Renal pelvis (tissue), 12 donors: ENCODE measurements at places on chromosomes 16 and 17.

GRCh38 chr16:30663820-30664219, 5.6 kb downstream of the FBRS start:
- DNase-seq: no peak

DNA sequence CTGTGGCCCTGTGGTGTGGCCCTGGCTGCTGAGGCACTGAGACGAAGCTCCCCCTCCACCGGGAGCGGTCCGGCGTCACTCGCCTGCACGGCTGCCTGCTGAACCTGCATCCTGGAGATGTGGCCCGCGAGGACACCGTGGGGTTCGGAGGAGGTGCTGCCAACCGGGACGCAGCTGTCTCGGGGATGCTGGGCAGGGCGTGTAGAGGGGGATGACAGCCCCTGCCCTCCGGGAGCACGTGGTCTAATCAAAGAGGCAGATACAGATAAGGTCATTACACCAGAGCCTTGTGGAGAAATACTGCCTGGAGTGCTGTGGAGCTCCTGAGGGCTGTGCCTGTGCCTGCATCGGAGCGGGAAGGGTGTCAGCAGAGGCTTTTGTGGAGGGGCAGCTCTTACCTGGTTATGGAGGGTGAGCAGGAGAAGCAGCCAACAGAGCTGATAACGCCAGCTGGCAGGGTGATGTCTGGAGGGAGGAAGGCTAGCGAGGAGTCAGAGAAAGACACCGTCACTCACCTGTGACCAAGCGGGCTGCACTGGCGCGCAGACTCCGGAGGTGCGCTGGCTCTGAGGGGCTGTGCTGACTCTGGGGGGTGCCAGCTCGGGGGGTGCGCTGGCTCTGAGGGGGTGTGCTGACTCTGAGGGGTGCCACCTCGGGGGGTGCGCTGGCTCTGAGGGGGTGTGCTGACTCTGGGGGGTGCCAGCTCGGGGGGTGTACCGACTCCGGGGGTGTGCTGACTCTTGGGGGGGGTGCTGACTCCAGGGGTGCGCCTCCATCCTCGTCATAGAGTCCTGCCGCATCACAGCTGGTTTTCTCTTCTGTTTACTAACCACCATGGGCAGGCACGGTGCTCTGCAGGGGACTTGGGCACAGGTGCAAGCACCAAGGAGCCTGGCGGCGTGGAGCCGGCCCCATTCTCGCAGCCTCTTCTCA, 104.7 kb upstream of the CHMP6 start:
- DNase-seq: no peak

- no peak for DNase-seq
Observed at GRCh38 chr17:60524463-60525327, 1.3 kb downstream of the APPBP2 start.

DNA sequence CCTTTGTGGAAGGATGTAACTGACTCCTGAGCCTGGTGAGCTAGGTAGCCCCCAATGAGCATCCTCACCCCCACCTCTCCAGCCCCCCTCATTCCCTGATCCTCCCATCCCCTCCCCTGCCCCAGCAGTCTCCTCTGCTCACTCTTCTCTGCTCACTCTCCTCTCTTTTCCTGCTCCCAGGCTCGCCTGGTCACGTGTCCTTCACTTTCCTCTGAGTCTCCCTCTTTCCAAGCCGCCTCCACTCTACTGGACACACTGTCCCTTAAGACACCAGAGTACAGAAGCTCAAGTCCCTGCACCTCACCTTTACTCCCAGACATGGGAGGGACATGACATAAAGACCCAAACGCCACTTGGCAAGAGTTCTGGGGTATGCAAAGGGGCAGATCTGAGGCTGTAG, 76.3 kb upstream of the RBL2 start:
- DNase-seq: no peak

- no peak for DNase-seq
Observed at GRCh38 chr16:89536886-89537548, 23.5 kb upstream of the RPL13 start.

DNA sequence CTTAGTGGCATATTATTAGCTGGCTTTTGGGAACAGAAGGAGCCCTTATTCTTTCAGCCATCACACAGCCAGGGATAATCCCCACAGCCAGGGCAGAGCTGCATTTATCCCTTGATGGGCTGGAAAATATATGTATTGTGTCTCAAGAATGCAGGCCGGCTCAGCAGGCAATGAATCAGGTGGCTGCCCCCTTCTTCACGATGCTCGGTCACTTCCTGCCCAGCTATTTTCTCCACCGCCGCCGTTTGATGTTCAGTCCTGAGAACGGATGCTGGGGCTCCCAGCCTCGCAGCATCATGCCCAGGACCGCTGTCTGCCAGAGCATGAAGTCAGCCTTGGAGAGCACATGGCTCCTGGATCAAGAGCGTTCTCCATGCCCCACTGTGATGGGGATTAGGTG, 4.3 kb upstream of the MYH3 start:
- no peak for DNase-seq

DNA sequence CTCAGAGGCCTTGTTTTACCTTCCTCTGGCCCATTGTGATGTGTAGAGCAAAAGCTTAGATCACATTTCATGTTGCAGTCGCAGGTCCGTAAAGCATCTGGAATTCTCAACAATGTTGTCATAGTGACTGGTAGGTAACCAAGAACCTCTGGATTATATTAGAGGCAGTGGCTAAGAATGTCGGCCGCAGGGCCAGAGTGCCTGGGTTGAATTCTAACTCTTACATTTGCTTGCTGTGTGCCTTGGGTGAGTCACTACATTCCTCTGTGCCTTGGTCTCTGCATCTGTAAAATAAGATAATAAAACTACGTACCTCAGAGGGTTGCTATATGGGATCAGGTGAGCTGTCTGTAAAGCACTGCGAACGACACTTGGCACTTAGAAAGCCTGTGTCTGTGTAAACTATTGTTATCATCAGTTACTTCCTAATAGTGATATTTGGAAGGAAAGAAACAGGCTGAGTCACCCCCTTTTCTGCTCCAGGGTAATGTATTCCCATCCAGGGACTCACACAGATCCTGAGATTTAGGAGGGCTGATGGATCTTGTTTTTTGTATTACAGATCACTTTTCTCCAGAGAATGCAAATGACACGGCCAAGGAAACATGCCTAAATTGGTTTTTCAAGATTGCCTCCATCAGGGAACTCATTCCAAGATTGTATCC, 52.2 kb downstream of the VPS35L start:
- no peak for DNase-seq

DNA sequence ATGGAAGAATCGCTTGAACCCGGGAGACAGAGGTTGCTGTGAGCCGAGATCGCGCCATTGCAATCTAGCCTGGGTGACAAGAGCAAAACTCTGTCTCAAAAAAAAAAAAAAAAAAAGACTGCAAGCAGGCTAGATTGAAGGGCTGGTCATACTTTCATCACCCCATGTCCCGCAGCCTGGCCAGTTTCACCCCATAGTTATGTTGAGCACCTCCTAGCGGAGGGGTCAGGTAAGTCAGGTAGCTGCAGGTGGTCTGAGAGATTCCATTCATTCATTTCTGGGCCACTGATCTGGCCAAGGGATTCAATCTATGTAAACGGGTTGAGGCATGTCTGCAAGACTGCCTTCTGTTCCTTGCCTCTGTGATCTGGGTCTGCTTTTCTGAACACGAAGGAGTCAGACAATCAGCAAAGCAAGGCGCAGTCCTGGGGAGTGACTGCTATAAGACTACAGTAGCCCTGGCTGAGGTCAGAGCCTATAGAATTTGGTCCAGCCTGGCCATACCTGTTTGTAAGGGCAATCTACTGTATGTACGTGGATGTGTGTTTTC, 23.6 kb upstream of the BPTF start:
- no peak for DNase-seq

GRCh38 chr17:27565874-27566670, 64.9 kb upstream of the LGALS9 start:
- DNase-seq: no peak

GRCh38 chr16:87598431-87598830, 3.9 kb upstream of the JPH3 start:
- DNase-seq: no peak

DNA sequence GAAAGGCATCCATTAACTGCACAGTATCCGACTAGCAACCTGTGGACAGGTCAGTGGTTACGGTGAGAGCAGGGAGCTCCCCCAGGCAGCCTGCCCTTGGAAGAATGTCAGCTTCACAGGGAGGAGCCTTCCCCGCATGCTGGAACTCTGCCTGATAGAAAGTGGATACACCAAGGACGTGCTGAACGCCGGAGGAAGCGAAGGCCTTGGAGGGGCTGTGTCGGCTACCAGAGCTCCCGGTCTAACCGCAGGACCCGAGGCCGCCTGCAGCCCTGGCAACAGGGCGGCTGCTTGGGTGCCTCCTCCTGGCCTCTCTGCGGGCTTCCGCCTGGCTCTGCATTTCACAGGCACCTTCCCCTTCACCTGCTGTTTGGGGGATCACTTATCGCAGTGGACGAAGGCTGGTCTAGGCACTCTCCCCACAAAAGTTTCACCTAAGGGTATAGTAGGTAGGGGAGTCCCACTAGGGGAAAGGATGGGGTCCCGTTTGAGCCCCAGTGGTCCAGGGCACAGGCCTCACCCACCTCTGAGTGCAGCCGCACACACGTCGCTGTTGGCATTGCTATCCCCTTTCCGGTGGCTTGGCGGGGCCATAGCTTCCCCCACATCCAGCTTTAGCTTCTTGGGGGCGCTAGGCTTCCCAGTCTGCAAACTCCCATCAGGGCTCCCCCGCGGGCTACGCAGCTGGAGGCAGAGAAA, 29.8 kb downstream of the PELP1 start:
- no peak for DNase-seq

GRCh38 chr17:42287305-42287976, 857 bp upstream of the STAT5A start:
- DNase-seq: no peak

- no peak for DNase-seq
Observed at GRCh38 chr16:2048116-2048543, 345 bp downstream of the TSC2 start.

DNA sequence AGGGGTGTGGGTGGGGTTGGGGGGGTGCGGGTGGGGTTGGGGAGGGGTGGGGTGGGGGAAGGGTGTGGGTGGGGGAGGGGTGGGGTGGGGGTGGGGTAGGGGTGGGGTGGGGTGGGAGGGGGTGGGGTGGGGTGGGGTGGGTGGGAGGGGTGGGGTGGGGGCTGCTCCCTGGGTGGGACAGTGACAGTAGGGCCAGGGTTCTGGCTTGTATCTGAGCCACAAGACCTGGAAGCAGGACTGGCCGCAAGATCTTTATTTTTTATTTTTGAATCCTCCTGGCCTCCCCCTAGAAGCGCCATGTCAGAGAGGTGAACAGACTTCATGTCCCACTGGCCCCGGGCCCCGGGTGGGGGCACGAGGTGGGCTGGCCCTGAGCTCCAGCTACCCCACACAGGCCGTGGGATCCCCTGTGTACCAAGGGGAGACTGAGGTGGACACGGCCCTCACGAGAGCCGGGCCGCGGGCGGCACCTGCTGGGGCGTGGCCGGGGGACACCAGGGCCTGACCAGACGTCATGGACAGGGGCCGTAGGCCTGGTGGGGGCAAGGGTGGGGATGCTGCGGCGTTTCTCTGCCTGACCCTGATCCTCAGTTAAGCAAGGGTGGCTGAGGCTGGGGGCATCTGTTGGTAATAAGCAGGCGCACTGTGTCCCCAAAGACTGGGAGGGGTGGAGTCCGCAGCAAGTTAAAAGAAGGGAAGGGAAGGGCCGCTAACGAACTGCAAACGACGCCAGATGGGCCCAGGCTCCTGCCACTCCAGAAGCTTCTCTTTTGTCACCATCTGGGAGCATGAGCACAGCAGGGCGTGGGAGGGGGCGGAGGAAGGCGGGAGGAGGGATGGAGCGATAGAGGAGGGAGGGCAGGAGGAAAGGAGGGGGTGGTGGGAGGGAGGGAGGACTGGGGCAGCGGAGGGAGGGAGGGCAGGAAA, 22.3 kb upstream of the PABPN1L start:
- no peak for DNase-seq

DNA sequence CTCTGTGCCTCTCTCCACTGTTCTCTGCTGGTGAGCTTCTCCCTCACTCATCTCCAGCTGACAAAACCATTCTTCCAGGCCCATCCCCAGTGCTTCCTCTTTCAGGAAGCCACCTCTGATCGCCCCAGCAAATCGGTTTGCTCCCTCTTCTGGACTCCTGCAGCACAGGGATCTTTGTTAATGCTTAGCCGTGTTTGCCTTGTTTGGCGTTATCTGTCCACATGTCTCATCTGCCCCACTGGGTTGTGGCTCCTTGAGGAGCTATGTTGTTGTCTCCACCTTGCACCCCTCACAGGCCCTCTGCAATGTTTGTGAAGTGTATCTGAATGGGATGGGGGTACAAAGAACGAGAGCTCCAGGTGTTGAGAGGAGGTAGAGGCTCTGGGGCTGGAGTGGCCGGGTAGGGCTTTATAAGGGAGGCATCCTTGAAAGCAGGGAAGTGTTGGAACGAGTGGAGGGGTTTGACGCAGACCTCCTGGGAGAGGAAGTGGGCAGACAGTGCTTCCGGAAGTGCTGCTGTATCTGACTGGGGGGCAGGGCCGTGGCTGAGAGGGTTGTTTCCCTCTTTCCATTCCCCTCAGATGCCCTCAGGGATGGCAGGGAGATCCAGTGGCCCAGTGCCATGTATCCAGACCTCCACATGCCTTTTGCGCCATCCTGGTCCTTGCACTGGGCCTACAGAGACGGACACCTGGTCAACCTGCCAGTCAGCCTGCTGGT, 27.8 kb downstream of the CASKIN2 start:
- no peak for DNase-seq

DNA sequence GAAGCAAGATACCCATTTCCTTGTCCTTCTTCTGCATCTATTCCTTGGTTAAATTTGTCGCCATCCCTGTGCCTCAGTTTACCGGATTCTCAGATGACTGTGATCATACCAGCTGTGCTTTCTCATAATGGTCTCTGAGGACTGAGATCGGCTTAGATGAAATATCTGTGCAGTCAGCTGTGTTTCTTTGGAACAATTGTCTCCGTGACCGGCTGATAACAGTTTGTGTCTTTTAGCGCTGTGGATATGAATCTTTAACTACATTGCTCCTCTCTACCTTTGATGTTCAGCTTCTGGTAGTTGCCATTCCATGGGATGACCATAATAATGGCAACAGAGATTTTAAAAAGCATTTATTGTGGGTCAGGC, 473 bp downstream of the FTO start:
- no peak for DNase-seq

DNA sequence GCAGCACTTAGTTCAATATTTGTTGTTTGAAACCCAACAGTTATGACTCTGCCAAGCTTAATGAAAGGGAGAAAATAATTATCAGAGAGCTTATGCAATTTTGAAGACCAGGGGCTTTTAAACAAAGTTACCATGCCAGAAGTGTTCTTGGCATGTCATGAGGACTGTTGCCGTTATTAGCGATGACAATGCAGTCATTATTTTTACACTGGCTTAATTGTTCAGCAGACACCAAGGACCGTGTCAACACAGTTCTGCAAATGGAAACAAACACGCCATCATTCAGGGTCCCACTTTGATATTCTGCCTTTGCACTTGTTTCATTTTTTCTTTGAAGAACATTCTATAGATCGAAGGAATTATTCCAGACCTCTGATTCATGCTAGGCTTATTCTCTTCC, 518.5 kb downstream of the CDH13 start:
- no peak for DNase-seq
